Caki2 (cell line): ENCODE measurements at places on chromosomes 4 and X.

GRCh38 chr4:157664726-157665125 is 444.2 kb downstream of the GRIA2 start:
- peak; percentile 19 for DNase-seq

- DNase-seq, result no peak
Measured at GRCh38 chrX:131068945-131069719, 11.0 kb downstream of the ARHGAP36 start.

- DNase-seq, result peak; percentile 28
Measured at GRCh38 chrX:134460862-134461220, 876 bp downstream of the HPRT1 start.

GRCh38 chrX:133661962-133662839 is 246.9 kb upstream of the GPC4 start:
- DNase-seq, result no peak

GRCh38 chr4:25050370-25051078 is 19.8 kb upstream of the LGI2 start:
- DNase-seq, result no peak
